Skeletal muscle cell (primary cell): ENCODE measurements at places on chromosomes 12 and 14.

DNA sequence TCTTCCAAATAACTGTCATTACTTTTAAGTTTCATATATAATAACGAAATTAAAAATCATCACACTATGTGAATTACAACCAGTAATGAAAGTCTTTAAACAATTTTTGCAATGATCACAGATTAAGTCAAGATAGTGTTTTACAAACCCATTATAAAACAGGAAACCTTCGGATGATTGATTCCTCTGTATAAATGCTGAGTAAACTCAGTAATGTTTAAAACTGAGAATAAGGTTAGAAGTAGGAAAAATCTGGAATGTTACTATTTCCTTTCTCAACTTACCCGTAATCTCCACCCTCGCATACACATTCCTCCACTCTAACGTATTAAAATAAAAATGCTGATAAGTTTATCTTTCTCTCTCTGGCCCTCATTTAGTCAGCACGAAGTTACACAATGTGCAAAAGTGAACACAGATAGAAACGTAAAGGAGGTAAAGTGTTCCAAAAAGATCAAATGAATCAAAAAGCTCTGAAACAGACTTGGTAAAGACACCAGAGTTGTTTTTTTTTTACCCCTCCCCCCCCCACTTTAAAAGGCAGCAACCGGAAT lies 1.6 kb downstream of the ZFC3H1 start:
- peak; percentile 12 for DNase-seq

DNA sequence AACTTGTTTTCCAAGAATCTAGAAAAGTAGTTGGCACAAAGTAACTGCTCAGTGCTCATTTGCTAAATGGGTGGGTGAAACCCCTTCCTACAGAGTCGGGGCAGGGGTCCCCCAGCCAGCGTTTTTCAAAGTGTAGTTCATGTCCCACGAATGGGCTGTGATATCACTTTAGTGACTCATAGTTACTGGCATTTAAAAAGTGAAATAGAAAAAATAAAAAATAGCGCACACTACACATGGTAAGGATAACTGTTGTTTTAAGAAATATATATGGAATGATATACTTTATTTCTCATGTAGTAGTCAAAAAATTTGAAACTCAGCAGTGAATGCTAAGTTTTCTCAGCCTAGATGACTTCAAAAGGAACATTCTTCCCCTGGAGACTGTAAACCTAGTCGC lies 250.4 kb downstream of the CHST11 start:
- no peak for DNase-seq

GRCh38 chr14:29216268-29217232 lies 450.0 kb downstream of the FOXG1 start:
- DNase-seq = no peak

- DNase-seq = no peak
These were observed 236.5 kb downstream of the PDZRN4 start for GRCh38 chr12:41424651-41425050.

DNA sequence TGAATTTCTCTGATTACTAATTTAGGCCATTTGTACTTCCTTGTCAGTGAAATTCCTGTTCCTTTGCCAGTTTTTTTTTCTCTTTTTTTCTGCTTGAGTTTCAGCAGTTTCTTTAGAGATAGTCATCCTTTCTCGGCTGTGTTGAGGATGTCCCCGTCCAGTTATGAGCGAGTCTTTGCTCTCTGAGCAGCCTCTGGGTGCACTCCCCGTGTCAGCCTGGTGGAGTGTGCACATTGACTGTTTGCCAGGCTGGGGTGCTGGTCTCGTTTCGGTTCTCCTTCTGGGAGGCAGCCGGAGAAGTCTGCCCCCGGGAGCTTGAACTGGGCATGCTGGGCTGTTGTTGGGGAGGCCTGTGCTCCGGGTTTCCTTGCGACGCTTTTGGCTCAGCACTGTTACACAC lies 3.0 kb downstream of the PACS2 start:
- no peak for DNase-seq

DNA sequence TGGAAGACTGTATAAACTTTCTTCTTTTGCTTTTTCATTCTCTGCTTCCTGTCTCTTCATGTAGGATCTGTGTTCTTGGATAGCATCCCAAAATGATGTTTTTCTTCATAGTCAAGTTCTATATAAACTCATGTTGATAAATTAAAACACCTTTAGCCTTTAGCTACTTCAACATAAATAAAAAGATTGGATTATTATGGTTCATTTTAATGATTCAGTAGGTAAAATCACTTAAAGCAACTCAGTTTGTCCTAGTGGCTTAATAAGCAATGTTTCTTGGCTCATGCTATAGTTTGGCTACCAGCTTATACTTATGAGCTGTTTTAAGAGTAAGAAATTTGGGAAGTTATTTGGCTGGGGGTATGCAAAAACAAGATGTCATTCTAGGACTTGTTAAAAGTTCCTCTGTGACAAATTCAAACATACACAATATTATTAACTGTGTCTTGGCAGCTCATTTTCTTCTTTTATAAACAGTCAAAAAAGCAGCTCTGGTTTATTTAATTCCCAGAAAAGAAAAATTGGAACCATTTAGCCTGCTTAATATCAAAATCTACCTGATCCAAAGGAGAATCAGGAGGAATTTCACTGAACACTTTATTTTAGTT lies 111.4 kb downstream of the TMTC3 start:
- no peak for DNase-seq

DNA sequence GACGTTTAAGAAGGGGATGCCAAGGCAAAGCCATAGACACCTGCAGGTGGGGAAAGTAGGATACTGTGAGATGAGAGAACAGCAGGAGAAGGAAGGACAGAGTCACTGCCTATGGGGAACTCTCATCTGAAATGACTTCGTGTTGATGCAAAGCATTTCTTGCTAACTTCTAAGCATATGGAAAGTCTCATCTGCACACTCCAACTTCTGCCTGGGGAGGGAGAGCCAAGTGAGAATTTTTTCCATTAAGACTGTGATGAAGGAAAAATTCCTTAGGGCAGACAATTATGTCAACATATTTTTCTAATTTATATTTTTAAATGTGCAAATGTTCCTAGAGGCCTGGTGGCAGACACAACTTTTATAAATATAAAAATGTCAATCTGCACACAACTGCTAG lies 115.3 kb downstream of the IPO8 start:
- DNase-seq = no peak

DNA sequence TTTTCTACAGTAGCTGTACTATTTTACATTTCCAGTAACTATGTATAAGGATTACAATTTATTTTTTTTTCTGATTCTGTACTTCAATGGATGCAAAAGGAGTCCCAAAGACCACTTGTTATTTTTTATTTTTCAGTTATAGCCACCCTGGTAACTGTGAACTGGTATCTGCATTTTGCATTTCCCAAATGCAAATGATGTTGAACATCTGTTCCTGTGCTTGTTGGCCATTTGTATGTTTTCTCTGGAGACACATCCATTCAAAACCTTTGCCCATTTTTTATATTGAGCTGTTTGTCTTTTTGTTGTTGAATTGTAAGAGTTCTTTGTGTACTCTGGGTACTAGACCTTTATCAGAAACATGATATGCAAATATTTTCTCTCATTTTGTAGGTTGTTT lies 485.6 kb downstream of the LRIG3 start:
- DNase-seq = no peak

DNA sequence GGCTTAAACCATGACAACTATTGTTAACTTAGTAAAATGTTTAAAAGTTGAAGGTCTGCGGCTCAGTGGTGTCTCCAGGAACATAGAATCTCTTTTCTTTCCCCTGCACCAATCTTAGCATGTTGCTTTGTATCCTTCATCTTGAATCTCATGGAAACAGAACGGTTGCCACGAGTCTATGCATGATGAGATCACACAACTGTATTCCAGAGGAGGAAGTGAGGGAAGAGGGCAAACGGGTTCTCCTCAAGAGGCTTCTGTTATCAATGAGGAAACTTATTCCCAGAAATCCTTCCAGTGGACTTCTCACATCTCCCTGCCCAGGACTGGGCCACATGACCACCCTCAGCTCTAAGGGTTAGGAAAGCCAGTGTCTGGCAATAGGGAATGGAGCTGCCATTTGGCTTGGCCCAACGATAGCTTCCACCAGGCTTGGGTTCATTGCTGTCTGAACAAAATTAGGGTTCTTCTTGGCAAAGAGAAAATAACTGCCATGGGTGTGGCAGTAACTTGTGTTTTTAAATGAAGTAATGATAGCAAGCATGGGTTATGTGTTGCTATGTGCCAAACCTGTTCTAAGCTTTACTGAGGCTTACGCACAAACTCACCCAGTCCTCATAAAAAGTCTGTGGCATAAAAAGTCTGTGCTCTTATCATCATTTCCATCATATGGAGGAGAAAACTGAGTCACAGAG lies 17.4 kb downstream of the PLXNC1 start:
- DNase-seq = no peak

DNA sequence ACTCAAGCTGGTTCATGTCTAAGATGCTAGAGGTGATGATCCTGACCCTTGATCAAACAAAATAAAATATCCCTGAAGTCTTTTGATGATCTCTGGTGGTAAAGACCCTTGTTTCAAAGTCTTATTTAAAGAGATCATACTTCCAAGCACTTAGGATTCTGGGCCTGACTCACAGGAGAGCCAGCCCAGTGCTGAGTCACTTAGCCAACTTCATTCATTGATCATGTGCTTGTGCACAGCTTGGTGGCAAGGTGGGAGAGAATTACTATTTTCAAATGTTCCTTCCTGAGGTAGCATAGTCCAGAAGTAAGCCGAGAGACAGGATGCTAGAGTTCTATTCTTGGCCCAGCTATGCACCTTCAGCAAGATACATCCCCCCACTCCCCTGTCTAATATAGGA lies 40.6 kb downstream of the SCN8A start:
- peak; percentile 21 for DNase-seq

DNA sequence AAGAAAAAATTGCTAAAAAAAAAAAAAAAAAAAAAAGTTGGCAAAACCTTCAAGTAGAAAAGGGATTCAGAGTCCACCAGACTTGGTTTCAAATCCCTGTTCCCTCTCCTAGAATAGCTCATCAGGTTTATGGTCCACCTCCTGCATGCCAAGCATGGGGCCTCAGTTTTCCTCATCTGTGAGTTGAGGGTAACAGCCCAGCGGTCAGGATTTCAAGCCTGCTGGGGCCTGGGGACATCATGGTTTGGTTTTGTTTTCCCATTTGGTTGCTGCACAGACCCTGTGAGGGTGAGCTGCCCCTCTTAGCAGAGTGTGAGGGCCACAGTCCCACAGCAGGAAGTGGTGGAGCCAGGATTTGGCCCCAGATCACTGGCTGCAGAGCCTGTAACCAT lies 12.5 kb downstream of the FAM222A start:
- no peak for DNase-seq

DNA sequence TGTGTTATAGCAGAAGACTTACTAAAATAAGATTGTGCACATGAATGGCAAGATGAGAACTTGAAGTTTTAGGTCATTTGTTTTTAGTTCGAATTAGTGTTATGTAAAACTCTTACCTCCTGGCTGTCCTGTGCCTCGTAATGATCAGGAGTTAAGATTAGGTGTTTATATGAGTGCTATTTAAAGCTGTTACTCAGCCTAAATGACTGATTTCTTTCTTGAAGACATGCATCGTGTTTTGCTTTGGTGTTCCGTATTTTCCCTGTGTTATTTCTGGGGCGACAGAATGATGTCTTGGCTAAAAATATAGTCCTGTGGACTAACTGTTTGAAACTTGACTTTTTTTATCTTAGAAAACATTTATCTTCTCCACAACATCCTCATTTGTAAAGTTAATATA lies 22.1 kb downstream of the SCYL2 start:
- DNase-seq = no peak

- DNase-seq = no peak
These were observed 130.8 kb downstream of the BCL11B start for GRCh38 chr14:99141236-99141635.

- DNase-seq = no peak
These were observed 56.2 kb downstream of the SLC38A6 start for GRCh38 chr14:61037215-61037614.

- DNase-seq = no peak
These were observed 284.2 kb downstream of the TTC8 start for GRCh38 chr14:89108608-89109007.

DNA sequence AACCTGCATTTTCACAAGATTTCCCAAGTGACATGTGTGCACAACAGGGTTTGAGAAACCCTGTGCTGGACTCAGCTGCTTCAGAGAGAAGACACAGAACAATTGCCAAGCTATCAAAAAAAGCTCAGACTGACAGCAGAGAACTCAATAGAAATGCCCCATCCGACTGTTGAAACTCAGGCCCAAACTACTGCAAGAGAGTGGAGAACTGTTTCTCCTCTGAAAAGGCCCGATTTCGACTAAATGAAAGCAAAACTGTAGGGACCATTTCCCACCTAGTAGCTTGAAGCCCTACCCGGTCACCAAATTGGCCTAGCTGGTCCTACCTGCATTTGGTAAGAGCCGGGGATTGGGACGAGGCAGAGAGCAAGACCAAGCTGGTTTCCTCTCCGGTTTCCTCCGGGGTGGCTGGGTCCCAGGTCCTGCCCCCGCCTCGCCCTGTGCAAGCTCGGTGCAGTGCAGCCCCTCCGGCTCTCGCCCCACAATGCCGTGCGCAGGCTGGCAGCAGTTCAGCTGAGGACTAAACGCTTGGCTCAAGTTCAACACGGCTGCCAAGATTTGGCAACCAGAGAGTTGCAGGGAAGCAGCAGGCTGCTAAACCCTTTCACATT lies 1180.6 kb downstream of the VRK1 start:
- no peak for DNase-seq

DNA sequence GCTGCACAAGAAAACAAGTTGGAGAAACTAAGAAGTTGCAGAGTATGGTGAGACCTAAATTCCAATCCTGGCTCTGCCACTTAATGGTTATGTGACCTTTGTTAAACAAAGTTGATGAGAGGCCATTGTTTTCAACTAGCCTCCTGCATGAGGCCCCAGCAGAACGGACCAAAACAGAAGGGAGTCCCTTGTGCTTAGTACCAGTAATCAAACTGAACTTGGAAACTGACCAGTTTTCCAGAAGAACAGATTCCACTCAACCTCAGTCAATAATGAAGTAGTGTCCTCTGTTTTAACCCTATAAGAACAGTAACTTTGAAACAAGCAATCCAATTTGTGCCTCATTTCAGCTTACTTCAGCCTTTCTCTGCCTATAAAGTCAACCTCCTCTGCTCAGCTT lies 69.9 kb downstream of the C12orf56 start:
- DNase-seq = no peak

DNA sequence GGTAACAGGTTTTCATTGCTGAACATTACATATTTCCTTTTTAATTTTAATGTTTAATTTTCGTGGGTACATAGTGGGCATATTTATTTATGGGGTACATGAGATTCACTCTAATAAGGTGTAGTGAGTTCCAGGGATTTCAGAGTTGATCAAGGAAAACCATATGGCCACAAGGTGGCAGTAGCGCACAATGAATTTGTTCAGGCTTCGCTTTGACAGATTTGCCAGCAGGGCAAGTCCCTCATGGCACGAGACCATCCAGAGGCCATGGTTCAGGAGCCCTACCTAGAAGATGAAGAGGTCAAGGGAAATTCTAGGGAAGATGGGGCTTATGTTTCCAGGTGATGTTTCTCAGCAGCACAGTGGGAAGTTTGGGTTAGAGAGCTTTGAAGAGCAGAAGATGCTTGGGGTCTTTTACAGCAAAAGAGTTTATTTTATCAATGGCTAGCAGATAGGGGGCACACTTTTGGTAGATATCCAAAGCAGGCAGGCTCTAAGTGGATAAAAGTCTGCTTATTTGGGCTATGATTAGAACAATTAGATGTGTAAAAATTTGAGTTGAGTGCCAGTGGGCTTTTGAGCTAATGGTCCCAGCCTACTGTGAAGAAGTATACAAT lies 1004.4 kb downstream of the AACS start:
- DNase-seq = peak; percentile 8

- DNase-seq = no peak
These were observed 299.0 kb upstream of the PPFIA2 start for GRCh38 chr12:82058197-82058596.
